ENCODE measurements at places on chromosomes 7 and 10.

GRCh38 chr7:79893991-79894390, 240.6 kb upstream of the GNAI1 start:
- no peak for DNase-seq

DNA sequence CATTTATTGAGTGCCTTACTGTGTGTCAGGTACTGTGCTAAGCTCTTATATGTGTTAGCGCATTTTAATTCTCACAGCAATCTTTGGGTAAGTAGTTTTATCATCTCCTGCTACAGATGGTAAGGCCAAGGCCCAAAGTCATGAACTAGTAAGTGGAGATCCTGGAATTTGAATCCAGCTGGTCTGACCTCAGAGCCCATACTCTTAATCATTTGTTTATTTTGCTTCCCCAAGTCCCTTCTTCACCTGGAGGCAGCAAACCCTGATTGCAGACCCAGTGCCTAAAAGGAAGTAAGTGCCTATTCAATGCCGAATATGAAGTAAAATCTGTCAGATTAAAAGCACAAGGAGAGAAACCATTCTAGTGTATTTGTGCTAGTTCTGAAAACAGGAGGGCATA, 182.9 kb upstream of the TCF7L2 start:
- DNase-seq: no peak

- peak; percentile 26 for DNase-seq
Observed at GRCh38 chr7:8190119-8190895, 71.7 kb downstream of the ICA1 start.

DNA sequence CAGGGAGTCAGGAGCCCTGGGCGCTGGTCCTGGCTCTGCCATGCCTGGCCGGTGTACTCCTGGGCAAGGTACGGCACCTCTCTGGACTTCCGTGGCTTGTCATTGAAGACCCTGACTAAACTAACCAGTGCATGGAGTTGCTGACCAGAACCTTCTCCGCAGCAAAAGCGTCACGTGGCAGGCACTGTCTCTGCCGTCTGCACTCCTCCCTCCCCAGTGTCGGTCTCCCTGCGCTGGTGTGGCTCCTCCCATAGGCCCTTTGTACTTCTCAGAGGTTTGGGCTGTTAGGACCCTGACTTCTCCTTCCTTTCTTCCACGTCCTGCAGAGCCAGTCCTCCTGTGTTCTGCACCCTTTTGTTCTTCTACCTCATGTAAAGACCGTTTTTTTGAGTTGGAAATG, 100.6 kb upstream of the CREB5 start:
- DNase-seq: no peak

GRCh38 chr10:131514454-131514853, 202.9 kb upstream of the TCERG1L start:
- no peak for DNase-seq

GRCh38 chr10:34966040-34966439, 124.1 kb downstream of the CUL2 start:
- DNase-seq: no peak

GRCh38 chr10:107971411-107971810, 806.9 kb upstream of the SORCS1 start:
- DNase-seq: no peak

DNA sequence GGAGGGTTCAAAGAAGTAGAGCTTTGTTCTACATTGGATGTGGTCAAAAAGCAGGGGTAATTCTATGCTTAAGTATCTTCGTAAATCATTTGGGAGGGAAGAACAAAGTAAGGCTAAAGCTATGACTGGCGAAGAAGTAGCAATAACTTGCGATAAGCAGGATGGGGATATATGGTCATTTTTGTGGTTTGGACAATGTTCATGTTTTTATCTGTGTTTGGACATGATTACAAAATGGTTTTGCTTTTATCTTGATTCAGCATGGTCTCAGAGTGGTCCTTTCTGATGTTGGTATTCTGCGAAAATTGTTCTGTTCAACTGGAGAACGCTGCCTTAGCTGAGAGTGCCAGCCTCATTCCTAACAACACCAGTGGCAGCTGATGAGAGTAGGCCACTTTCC, 208.8 kb downstream of the SEMA3A start:
- DNase-seq: no peak

GRCh38 chr7:86963599-86964230, 95.7 kb downstream of the ELAPOR2 start:
- no peak for DNase-seq

DNA sequence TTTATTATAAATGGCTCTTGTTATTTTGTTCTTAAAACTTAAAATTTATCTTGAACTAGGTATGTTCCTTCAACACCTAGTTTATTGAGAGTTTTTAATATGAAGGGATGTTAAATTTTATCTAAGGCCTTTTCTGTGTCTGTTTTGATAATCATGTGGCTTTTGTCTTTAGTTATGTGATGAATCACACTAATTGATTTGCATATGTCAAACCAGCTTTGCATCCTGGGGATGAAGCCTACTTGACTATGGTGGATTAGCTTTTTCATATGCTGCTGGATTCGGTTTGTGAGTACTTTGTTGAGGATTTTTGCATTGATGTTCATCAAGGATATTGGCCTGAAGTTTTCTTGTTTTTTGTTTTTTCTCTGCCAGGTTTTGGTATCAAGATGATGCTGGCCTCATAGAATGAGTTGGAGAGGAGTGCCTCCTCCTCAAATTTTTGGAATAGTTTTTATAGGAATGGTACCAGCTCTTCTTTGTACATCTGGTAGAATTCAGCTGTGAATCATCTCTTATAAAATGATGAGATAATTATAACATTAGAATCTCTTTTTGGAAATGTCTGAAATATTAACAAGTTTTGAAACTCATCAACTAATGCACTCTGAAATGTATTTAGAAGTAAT, 78.7 kb upstream of the AGR3 start:
- DNase-seq: no peak

- DNase-seq: no peak
Observed at GRCh38 chr10:25815236-25815635, 118.8 kb upstream of the MYO3A start.

DNA sequence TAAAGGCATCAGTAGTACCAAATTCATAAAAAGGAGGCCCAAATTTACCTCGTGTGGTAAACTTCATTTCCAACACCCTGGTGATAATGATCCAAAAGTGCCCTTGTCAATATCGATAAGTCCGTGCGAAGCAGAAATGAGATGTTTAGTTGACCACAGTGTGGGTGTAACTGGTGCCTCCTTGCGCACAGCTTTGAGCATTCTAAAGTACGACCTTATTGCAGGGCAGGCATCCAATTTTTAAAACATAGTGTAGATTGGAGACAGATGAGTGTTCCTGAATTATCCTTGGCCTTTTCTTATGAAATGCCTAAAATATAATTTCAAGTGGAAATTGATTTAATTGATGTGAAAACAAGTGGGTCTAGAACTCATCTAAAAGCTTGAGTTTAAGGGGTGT, 248.4 kb downstream of the TRIL start:
- no peak for DNase-seq

DNA sequence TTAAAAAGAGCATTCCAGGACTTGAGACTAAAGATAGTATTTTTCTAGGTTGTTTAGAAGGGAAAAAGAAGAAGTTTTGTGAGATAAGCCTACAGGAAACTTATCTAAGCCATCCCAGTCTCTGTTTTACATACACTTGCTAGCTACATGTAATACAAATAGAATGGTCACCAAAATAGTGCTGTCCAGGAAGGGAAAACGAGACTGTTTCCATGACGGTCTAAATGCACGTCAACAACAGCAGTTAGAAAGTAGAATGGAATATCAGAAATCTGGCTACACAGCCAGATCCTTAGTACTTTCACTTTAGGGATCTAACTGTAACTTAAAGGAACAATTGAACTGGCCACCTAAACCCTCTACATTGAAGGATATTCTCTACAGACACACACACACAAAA, 117.6 kb downstream of the TSPAN12 start:
- no peak for DNase-seq

DNA sequence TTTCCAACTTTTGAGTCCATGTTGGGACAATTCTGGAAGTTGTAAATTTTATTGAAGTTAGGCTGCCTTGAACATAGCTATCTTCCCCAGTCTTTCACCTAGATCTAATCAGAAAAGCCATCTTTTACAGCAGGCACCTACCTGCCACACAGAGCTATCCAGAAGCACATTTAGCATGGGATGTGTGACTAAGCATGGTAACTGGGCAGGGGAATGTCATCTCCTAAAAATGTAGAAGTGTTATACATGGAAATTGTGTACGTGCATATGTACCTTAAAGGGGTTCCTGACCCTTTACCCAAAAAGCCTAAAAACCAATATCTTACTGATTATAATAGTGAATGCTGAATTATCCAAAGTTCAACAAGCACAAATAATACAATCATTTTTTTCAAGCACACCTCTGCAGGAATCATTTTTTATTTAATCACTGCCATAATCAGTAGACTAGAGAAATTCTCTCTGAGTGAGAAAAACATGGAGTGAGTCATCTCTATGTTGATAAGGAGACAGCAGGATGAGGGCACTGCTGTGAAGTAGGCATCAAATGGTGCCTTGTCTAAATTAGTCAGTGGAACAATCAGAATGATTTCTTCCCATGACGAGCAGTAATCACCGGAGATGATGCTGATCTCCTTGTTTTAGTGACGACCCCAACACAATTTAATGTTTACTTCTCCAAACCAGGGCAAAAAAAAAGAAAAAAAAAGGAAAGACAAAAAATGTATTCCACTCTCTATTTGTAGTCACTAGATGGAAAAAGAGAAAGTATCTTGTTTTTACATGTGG, 75.9 kb downstream of the SORBS1 start:
- DNase-seq: no peak

DNA sequence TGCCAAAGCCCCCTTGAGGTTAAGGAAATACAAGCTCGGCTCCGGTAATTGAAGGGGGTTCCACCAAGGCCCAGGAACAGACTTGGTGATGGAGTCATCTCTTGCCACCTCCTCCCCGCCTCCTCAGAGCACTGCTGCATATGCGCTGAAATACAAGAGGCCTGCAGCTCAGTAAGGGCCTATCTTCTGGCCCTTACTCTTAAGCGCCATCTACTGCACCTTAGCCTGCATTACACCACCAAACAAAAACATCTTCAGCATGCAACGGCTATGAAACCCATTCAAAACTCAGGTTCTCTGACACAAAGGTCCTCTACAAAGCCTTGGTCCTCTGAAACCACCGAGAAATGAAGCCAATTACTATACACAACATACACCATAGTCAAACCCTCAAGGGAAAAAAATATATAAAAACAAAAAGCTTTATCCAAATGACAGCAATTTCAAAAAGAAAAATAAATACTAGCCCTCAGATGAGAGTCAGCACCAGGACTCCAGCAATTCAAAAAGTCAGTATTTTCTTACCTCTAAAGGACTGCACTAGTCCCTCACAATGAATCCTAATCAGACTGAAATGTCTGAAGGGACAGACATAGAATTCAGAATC, 176.8 kb upstream of the TBX20 start:
- DNase-seq: no peak

GRCh38 chr10:105634281-105634680, 993.2 kb downstream of the SORCS3 start:
- no peak for DNase-seq

DNA sequence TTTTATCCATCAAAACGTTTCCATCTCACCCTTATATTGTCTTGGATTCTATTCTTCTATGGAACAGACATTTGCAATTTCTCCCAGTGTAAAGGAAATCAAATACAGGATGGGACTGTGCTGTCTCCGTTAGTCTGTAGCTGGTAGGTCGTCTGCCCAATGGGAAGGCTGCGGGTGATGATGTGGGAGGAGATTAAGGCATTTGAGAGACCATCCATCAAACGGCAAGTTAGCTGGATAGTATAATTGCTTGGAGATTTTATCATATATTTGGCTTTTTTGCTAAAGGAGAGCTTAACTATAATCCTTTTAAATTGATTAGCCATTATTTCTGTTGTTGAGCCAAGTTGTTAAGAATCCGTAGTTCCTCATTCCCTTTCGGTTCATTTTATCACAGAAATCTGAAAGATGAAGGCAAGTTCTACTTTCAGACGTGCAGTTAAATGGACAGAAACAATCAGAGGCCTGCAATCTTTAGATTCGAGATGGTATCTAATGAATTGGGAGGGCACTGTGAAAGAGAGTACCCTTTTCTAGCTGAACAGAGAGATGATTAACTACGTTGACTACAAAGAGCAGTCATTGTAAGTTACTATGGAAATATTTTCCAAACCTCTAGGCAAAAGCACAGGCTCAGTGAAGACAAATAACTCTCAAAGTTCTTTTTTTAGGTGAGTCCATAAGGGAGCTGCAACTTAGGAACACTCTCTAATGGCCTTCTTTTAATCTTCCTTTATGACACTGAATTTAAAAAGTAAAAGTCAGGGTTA, 253.3 kb upstream of the KIAA1217 start:
- no peak for DNase-seq

DNA sequence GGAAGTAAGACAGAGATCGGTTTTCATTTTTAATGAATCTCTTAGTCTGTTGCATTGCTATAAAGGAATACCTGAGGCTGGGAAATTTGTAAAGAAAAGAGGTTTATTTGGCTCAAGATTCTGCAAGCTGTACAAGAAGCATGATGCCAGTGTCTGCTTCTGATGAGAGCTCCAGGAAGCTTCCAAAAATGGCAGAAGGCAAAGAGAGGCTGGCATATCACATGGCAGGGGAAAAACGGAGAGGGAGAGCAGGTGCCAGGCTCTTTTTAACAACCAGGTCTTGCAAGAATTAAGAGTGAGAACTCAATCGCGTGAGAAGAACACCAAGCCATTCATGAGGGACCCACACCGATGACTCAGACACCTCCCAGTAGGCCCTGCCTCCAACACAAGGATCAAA, 125.0 kb upstream of the THSD7A start:
- no peak for DNase-seq

DNA sequence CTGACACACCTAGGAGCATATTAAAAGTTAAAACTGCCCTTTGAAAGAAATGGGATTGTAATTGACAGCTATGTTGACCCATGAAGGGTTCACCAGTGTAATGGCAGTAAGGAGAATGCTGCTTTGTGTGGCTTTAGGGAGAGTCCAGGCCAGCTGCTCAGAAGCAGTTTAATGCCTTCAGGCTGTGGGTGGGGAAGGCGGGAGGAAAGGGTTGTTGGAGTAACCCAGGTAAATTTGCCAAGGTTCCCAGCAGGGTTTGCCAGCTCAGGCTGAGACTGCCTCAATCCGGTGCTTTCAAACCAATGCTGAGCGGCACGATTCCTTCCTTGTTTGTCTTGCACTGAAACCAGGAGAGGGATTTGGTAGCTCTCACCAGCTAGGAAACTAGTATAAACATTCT, 637.2 kb downstream of the INHBA start:
- DNase-seq: no peak

- no peak for DNase-seq
Observed at GRCh38 chr7:7662527-7662926, 22.0 kb downstream of the UMAD1 start.

- no peak for DNase-seq
Observed at GRCh38 chr10:4066581-4067390, 281.8 kb upstream of the KLF6 start.

DNA sequence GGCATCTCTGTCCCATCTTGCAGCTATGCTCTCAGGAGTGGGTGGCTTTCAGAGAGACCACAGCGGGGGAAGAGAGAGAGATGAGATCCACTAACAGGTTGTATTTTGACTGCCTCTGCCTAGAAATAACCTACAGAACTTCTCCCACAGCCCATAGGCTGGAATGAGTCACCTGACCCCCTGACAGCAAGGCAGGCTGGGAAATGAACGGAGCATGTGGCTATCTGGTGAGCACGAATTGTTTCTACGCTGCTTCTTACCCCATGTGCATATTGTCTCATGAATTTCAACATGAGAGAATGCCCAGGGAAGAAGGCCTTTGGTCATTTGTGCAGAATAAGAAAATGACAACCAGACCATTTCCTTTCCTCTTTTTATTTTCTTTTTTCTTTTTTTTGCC, 151.3 kb downstream of the SNX10 start:
- DNase-seq: no peak
